Naive thymus-derived CD8-positive, alpha-beta T cell (primary cell): ENCODE measurements at places on chromosomes 6 and 20. TPM values are rescaled to one million over a fixed set of nuclear protein-coding genes. Genes with fewer than 3 reads are reported as not detected.

ADGRF4 gene
- not detected for total RNA-seq

TCF15 gene
- total RNA-seq, result not detected

UQCC2 gene
- 23.3 TPM for total RNA-seq

PROKR2 gene
- total RNA-seq, result not detected

PRR18 gene
- total RNA-seq, result not detected

EYA4 gene
- total RNA-seq, result not detected

BMP2 gene
- not detected for total RNA-seq

SAMD3 gene
- total RNA-seq, result 34.1 TPM

PPP1R3G gene
- total RNA-seq, result 0.08 TPM

MTO1 gene
- total RNA-seq, result 90.6 TPM

FAM50B gene
- 12.3 TPM for total RNA-seq
